RPMI7951 (cell line): ENCODE measurements at places on chromosomes 1 and 21. TPM values are rescaled to one million over a fixed set of nuclear protein-coding genes. Genes with fewer than 3 reads are reported as not detected.
A peak's percentile ranks its signal among the peaks of the same experiment; 100 is the strongest.

Gene ADORA3
- total RNA-seq, result not detected in 2 replicates

GRCh38 chr21:44426663-44427191 lies 28.6 kb upstream of the LRRC3 start:
- no peak for DNase-seq

- peak; percentile 94 for DNase-seq
These were observed 939 bp upstream of the MFAP2 start for GRCh38 chr1:16981269-16981849.

DNA sequence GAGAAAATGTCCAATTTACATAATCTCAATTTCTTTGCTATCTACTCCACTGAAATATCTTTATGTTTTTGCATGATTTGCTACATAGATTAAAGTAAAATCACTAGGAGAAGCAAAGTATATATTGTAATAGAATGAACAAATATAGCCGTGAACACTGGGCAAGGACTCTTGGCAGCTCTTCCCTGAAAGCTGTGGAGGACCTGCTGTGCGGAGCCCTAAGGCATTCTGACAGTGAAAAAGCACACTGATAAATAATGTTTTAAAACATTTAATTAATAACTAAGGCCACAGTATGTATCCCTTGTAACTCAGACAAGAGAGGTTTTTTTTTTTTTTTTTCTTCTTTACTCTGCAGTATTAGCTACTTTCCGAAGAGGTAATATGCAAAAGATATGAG lies 256.1 kb upstream of the DPYD start:
- no peak for DNase-seq

GRCh38 chr1:55584526-55585401 lies 369.6 kb upstream of the USP24 start:
- DNase-seq, result peak; percentile 40

Gene FCER1A
- total RNA-seq, result not detected in 2 replicates

Gene SLC25A34
- 0.12 and 0.29 TPM in 2 replicates for total RNA-seq

DNA sequence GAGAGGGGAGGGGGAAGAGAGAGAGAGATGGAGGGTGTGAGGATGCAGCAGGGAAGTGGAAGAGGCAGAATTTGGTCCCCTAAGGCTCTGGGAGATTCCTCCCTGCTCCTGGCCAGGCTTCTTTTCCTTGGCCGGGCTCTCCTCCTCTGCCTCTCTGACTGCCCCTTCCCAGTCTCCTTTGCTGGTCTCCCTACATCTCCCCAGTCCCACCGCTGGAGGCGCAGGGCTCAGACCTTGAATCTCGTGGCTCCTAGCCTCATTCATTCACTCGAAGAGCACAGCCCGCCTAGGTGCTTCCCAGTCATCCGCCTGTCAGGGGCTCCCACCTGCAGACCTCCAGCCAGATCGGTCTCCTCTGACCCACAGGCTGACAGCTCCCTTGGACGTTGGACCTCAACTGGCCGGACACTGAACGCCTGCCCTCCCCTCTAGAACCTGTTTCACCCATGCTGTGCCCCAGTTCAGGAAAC lies 76.5 kb downstream of the VWA5B1 start:
- peak; percentile 49 for DNase-seq

DNA sequence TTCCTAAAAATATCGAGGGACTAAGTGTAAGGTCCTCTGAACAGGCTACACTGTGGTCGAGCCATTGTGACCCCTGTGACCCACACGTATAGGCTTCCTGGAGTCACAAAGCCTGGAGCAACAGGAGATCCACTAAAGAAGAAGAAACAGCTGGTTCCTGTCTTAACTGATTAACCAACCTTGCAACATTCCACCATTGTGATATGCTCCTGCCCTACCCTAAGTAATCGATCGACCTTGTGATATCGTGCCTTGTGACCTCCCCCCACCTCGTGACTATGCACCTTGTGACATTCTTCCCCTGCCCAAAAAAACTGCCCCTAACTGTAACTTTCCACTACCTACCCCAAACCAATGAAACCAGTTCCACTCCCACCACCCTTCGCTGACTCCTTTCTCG lies 304.6 kb upstream of the FAM78B start:
- DNase-seq, result no peak

GRCh38 chr21:25092441-25093011 lies 514.8 kb downstream of the MRPL39 start:
- DNase-seq, result no peak

GRCh38 chr21:46194374-46195334 lies 10.4 kb upstream of the SPATC1L start:
- DNase-seq, result no peak

GRCh38 chr21:28375708-28376385 lies 616.8 kb downstream of the LTN1 start:
- no peak for DNase-seq

GRCh38 chr21:26732432-26733221 lies 112.6 kb downstream of the ADAMTS1 start:
- DNase-seq, result peak; percentile 29

Gene E2F2
- 4.2 and 4.7 TPM in 2 replicates for total RNA-seq

DNA sequence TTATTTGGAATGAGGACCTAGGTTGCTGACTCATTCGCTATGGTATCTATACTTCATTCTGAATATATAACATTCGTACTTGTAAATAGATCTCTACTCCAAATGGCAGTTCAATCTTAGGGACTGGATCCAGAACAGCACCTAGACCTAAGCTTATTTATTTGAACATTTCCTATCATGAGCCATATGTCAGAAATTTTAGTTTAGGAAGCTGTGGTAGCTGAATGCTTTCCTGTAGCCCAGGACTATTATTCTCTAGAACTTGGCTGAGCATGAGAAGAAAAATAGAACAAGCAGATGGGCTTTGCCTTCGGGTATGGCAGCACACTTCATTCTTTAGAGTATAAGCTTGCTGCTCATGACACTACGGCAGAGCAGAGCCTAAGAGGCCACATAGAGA lies 1114.4 kb upstream of the B3GALT2 start:
- no peak for DNase-seq
